ENCODE measurements at places on chromosomes 3 and 15. TPM values are rescaled to one million over a fixed set of nuclear protein-coding genes. Genes with fewer than 3 reads are reported as not detected.

Gene IQGAP1
- 524 TPM for total RNA-seq

Gene RBP2
- total RNA-seq, result not detected

Gene PLXNB1
- total RNA-seq, result 16.8 TPM

Gene P2RY1
- total RNA-seq, result 0.88 TPM

Gene CILP
- not detected for total RNA-seq

Gene FAM107A
- total RNA-seq, result 2.9 TPM

Gene CCDC9B
- total RNA-seq, result 10.0 TPM

Gene PEX5L
- not detected for total RNA-seq

Gene CHRD
- 0.34 TPM for total RNA-seq

Gene CHRFAM7A
- total RNA-seq, result 0.51 TPM

Gene CFAP91
- total RNA-seq, result 0.14 TPM

Gene WNT7A
- total RNA-seq, result under 0.01 TPM

Gene SPINT1
- total RNA-seq, result 3.7 TPM

Gene ARNT2
- 0.34 TPM for total RNA-seq

Gene DAZL
- not detected for total RNA-seq

Gene RHCG
- total RNA-seq, result not detected

Gene DISP2
- 0.17 TPM for total RNA-seq

Gene ISY1
- 57.6 TPM for total RNA-seq

Gene GP9
- not detected for total RNA-seq

Gene TICRR
- total RNA-seq, result 7.0 TPM

Gene SKOR1
- 0.05 TPM for total RNA-seq

Gene SLC9A9
- 3.2 TPM for total RNA-seq

Gene FAM174B
- total RNA-seq, result 37.7 TPM

Gene GPR87
- not detected for total RNA-seq

Gene ITPKA
- 0.56 TPM for total RNA-seq

Gene CLEC3B
- total RNA-seq, result 6.3 TPM

Gene PRSS50
- not detected for total RNA-seq

Gene NME9
- not detected for total RNA-seq

Gene ADGRG7
- total RNA-seq, result not detected

Data from dermis blood vessel endothelial cell (primary cell).